DMS 273 treated with DMSO at 0.1 percent for 48 hours (cell line): ENCODE measurements at places on chromosomes 6 and 20.

- no peak for DNase-seq
Observed at GRCh38 chr6:123811378-123811777, 7.7 kb downstream of the NKAIN2 start.

DNA sequence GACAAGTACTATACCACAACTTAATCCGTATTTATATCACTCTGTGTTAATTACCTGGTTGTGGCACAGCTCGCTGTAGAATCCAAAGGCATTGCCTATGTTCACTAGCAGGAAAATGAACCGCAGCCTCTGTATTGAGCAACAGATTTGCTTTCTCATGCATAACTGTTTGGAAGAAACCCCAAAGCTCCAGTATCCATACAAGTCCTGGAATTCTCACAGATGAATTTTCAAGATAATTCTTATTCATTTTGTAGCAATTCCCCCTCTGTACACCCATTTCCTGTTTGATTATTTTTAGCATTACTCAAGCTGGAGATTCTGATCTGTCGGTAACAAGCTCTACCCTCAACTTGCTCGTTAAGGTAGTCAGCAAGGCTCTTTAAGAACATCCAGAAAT, 63.5 kb downstream of the STMND1 start:
- no peak for DNase-seq

- DNase-seq = no peak
Observed at GRCh38 chr20:58277578-58278472, 31.7 kb upstream of the RAB22A start.

DNA sequence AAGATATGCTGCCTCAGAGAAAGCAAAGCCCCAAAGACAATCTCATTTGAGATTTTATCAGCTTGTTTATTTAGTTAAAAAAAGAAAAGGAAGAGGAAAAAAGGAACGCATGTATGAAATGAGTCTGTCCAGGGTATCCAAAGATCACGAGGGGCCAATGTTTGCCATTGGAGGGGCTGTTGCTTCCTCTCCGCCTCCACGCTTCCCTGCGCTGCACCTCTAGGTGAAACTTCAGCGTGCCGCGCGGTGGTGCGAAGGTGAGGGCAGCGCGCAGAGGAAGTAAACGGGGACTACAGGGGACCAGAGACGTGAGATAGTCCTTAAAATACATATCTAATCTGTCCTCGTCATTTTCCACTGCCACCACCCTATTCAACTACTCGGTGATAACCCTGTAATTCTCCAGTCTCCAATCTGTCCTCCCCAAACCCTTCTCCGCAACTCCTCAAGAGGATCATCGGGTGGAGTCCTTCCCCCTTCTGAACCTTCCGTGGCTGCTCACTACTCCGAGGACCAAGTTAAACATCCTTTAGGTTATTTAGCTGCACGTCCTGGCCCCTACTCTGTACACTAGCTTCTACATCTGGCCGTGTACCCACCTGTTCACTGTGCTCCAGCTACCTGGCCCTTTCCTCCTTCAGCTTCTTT, 1.1 kb upstream of the DCBLD1 start:
- no peak for DNase-seq

- no peak for DNase-seq
Observed at GRCh38 chr6:167566711-167567141, 241.8 kb downstream of the TTLL2 start.

DNA sequence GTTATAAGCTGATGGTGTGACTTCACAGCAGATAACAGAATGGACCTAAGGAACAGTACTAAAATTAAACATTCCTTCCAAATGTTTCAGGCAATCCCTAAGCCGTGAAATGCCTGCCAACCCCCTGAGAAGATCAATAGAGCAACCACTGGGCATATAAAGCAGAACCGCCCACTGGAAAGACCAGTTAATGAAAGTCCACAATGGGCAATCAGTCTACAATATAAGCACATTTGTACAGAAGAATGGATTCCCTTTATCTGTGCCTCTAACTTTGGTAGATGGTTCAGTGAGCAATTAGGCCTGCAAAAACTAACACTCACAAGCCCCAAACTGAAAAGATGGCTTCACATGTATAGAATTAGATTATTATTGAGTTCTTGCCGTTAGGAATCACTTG, 286.6 kb downstream of the UBE3D start:
- DNase-seq = no peak

GRCh38 chr20:34940081-34940481, 15.5 kb downstream of the GSS start:
- no peak for DNase-seq

DNA sequence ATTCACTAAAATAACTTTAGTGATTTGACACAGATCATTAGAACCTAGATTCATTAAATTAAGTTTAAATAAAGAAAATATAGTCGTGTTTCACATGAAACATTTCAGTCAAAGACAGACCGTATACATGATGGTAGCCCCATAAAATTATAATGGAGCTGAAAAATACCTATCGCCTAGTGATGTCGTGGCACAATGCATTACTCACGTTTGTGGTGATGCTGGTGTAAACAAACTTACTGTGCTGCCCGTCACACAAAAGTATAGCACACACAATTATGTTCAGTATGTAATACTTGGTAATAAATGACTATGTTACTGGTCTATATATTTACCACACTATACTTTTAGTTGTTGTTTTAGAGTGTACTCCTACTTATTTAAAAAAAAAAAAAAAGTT, 17.3 kb downstream of the DST start:
- no peak for DNase-seq

DNA sequence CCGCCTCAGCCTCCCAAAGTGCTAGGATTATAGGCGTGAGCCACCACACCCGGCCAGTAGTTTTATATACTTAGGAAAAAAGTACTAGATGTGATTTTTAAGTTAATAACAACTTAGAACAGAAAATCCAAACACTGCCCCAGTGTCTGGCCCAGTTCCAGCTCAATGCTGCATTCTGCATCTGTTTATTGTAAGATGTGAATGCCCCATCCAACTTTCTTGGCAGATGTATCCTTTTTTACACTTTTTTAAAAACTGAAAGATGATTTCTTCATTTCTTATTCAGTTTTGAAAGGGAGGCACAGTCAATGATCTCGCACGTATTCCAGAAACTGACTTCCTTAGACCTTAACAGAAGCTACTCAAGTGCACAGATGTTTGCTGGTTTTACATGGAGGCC, 85.6 kb upstream of the SRSF6 start:
- DNase-seq = no peak

- no peak for DNase-seq
Observed at GRCh38 chr6:73152556-73152955, 72.7 kb downstream of the KHDC1L start.

DNA sequence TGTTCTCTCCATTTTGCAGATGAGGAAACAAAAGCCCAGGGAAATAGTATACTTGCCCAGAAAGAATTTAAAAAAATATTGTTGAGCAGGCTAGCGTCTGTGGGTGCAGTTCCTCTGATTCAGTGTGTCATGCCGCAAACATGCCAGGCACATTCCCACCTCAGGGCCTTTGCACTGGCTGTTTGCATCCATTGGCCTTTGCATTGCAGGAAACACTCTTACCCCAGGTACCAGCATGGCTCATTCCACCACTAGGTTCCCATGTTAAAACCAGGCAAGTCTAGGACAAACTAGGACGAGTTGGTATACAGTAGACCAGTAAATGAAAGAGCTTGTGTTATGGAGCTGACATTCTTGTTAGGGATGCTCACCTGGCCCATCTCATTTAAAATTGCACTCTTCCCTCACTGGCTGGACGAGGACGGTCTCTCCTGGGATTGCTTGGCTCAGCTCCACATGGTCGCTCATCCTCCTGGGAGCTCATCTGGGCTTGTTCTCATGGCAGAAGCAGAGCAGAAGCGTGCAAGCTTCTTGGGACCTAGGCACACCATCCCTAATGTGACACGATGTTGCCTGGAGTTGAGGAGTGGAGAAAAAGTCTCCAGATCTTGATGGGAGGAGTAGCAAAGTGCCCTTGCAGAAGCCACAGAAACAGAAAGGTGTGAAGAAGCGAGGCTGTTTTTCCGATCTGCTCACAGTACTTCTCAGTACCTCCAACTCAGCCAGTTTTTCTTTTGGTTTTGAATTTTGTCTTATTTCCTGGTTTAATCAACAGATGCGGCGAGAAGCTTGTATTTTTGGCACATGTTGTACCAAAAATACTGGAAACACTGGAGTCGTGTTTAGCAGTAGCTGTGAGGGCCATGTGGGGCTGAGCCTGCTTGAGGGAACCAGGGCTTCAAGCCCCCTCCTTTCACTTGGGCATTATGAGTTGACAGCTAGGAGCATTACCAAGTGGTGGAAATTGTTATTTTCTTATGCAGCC, 13.9 kb downstream of the ZNF831 start:
- no peak for DNase-seq
